ENCODE measurements at places on chromosomes 11 and 22.
A peak's percentile ranks its signal among the peaks of the same experiment; 100 is the strongest.

- peak; percentile 75 for DNase-seq
Measured at GRCh38 chr22:50190182-50190940, 4.6 kb downstream of the TRABD start.

- no peak for DNase-seq
Measured at GRCh38 chr22:17012267-17012666, 4.2 kb upstream of the GAB4 start.

DNA sequence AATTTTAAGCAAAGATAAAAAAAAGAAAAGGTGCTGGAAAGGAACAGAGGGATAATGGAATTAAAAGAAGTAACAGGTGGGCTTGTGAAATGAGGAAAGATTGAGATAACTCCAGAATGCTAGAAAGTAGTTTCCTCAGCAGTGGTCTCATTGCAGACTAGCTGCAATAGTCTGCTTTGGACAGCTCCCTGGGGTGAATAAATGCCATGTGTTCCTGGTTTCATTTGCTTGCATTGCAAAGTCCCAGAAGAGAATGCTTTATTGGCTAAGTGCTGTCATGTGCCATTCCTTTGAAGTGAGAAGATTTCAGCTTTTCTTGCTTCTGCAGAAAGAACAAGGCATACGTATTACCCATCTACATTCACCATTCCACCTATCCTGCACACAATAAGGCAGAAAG, 478.8 kb upstream of the RAG2 start:
- no peak for DNase-seq

DNA sequence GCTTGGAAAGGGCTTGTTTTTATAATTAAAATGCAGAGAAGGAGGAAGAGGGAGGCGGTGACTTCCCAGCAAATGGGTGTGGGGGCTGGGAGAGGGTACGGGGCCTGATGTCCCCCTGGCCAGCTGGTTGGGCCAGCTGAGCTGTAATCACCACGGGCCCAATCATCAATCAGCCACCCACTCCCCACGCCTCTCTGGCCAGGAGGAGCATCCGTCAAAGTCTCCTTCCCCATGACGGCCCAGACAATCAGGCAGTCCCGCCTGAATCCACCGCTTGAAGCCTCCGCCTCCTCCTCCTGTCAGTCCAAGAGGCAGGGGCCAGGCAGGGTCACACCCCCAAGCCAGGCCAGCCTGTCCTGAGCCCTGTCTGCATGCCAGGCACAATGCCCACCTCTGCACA, 13.3 kb upstream of the CABP7 start:
- no peak for DNase-seq

GRCh38 chr22:26835929-26836528, 178.6 kb downstream of the MIAT start:
- peak; percentile 39 for DNase-seq

- DNase-seq = no peak
Measured at GRCh38 chr11:105960252-105961245, 61.5 kb downstream of the MSANTD4 start.
